ENCODE measurements at places on chromosomes 11 and 22.

DNA sequence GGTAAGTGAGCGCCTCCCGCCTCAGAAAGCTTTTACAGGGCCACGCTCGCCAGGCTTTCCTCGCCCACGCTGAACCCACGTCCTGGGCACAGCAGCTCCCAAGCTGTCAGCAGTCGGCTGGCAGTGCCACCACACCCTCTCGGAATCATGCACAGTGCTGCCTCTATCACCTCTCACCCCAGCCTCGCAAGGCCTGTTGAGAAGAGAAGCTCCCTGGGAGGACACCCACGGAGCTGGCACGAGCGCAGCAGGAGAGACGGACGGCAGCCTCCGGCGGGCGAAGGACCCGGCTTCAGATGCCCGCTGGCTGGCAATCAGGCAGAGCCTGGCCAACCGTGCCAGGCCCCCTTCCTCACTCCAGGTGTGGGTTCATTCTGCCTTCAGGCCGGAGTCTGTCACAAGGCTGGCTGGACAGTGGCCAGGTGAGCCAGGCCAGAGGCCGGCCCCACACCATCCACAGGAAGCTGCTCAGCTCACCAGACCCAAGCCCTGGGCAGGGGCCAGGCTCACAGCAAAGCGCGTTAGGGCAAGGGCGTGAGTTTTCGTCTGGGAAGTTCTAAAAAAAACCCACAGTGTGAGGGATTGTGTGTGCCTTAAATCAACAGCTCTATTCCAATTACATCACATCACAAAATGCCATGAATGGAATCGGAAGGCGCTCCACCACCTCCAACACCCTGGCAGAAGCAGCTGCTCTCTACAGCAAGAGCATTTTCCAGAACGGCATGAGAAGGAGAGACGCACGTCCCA lies 33.2 kb downstream of the TOLLIP start:
- H3K36me3 ChIP-seq = peaks cover 37% of the 10 kb centered on the region
- no peaks in the 10 kb centered on the region for H3K4me1 ChIP-seq
- H3K4me3 ChIP-seq = no peak overlapping the region
- no peak for ATAC-seq

DNA sequence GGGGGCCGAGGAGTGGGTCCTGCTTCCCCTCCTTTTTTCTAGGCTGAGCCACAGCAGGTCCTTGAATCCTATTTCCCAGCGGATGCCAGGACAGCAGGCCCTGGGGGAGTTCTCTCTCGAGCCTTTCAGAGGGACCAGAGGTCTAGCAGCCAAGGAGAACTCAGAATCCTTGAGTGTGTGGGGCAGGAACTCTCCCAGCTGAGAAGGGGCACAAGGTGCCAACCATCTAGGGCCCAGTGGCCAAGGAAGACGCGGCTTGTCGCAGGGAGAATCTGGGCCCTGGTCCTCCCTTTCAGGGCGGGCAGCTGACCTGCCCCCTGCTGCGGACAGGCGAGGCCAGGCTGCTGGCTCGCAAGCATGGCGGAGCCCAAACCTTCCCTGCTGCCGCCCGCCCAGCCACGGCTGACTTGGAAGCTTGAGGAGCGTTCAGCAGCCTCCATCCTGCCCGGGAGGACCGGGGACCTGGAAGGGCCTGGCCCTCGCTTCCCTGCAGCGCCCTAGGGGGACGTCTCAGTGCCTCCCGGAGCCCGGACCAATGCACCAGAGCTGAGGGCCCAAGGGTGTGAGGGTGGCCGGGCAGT lies 972 bp upstream of the TSSC4 start:
- H3K27me3 ChIP-seq = no peaks in the 10 kb centered on the region
- ATAC-seq = no peak
- peak overlapping the region; percentile 82 for H3K4me3 ChIP-seq
- H3K4me1 ChIP-seq = no peaks in the 10 kb centered on the region

- H3K27me3 ChIP-seq = peaks cover 36% of the 10 kb centered on the region
- no peak overlapping the region for H3K27ac ChIP-seq
- H3K36me3 ChIP-seq = no peaks in the 10 kb centered on the region
- no peak overlapping the region for H3K4me3 ChIP-seq
These were observed 19.8 kb upstream of the GLYATL2 start for GRCh38 chr11:58864335-58864734.

DNA sequence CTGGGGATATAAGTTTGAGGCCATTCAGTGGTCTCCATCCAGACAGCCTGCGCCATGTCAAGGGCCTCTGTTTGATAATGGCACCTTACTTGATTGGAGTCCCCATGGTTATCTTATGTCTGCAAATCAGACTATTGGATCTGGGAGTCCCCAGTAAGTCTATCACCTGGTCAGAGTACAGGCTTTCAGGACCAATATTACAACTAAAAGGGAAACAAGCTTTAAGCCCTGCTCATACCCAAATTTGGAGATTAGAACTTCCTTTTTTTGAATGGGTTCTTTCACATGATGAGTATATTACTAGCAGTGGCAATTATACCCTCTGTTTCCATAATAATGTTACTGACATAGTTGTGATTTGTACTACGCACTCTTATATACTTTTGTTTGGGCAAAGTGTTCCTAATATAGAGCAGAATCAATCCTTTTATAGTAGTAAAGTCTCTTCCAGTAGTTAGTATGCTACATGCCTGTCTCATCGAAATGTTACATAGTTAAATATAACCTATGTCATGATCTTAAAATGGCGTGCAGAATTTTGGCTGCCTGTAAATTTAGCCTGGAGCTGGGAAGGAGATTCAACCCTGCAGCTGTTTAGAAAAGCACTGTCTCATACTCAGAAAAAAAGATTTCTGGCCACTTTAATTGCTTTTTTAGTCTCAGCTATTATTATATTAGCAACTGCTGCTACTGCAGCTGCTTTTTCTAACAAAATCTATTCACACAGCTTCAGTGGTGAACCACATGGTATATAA lies 4.9 kb downstream of the MS4A15 start:
- H3K36me3 ChIP-seq = no peaks in the 10 kb centered on the region
- no peak overlapping the region for H3K4me3 ChIP-seq
- no peak overlapping the region for H3K27ac ChIP-seq
- no peak for ATAC-seq

- H3K4me3 ChIP-seq = no peak overlapping the region
- ATAC-seq = no peak
- H3K4me1 ChIP-seq = peaks cover 4% of the 10 kb centered on the region
- no peaks in the 10 kb centered on the region for H3K27me3 ChIP-seq
These were observed 80.9 kb downstream of the AASDHPPT start for GRCh38 chr11:106158406-106158805.

DNA sequence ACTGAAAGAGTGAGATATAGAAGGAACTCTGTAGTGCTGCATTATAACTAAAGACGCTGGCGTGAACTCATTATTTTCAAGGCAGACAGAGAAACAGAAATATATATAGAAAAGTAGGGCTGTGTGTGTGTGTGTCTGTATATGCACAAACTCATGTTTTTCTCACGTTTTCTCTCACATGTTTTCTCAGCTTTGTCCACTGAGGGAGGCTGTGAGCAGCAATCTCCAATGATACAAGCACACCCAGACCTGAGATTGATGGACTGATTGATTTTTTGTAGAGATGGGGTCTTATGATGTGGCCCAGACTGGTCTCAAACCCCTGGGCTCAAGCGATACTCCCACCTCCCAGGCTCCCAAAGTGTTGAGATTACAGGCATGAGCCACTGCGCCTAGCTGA lies 122.5 kb downstream of the SERGEF start:
- no peak overlapping the region for H3K4me3 ChIP-seq
- H3K4me1 ChIP-seq = no peaks in the 10 kb centered on the region
- H3K27ac ChIP-seq = no peak overlapping the region
- no peaks in the 10 kb centered on the region for H3K27me3 ChIP-seq
- no peak for ATAC-seq
- peaks cover 21% of the 10 kb centered on the region for H3K36me3 ChIP-seq

DNA sequence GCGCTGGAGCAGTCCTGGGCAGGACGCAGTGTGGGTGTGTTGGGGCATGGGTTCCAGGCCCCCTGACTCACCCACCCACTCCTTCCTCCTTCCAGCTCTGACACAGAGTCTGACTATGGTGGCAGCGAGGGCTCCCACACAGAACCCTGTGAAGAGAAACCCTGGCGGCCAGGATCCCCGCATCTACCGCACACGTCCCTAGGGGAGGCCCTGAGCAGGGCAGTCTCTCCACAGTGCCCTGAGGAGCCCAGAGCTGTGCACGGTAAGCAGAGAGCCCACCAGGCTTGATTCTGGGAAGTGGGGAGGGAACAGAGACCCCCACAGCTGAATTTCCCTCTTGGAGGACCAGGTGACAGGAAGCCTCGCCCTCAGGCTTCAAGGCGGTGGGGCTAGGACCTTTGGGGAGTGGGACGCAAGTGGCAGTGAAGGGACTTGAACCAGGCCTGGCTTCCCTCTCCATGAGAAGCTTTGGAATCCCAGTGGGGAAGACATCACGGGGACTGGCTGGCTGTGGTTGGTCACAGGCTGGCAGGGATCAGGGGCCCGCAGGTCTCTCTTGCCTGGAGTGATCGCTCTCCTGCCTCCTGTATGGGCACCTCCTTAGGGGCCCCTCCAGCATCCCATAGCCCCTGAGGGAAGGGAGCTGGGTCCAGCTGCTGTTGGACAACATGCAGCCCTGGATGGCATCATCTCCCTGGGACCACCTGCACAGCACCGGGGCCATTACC lies 96.4 kb upstream of the PARVA start:
- no peak overlapping the region for H3K4me3 ChIP-seq
- H3K27me3 ChIP-seq = no peaks in the 10 kb centered on the region
- H3K36me3 ChIP-seq = peaks cover 10% of the 10 kb centered on the region

DNA sequence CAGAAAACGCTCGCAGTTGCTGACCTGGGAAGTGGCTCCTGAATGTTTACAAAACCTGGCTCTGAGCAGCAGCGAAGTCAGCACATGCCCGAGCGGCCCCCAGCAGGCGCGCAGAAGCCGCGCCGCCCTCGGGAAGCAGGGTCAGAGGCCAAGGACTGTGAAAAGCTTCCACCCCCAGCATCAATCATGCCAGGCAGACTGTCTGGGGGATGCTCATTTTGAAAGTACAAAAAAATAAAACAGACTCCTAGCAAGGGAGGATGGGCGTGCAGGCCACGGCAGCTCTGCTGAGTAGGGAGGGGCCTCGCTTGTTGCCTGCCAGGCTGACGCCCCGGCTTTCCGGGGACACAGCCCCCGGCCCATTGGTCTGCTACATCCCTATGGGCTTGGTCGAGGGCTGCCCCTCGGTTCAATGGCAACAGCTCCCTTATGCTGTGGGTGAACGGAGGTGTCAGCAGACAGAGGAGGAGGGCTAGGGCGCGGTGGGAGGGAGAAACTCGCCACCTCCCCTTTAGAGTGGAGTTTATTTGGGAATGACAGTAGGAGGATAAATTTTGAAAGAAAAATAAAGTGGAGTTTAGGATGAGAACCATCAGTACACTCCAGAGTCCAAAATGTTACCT lies 37.7 kb upstream of the GNB1L start:
- no peaks in the 10 kb centered on the region for H3K36me3 ChIP-seq
- H3K4me1 ChIP-seq = peaks cover 12% of the 10 kb centered on the region
- H3K4me3 ChIP-seq = peak overlapping the region; percentile 87

DNA sequence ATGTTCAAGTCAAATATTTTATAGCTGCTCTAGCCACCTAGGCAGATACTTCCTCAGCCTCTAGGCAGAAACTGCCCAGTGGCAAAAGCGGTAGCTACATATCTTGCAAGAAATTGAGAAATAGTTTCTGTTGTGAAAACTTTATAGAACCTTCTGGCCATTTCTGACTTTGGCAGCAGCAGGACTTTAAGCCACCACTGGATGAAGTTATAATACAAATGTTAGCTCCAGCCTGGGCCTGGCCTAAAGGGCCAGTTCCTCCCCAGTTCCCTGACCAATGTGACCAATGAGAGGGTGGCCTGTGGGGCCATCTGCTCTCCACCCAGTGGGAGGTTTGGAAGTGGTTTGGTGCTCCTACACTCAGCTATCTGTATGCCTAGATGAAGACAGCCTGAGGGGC lies 254.0 kb upstream of the NARS2 start:
- H3K4me1 ChIP-seq = no peaks in the 10 kb centered on the region
- no peak for ATAC-seq
- no peaks in the 10 kb centered on the region for H3K36me3 ChIP-seq
- no peak overlapping the region for H3K4me3 ChIP-seq
- H3K27ac ChIP-seq = no peak overlapping the region
- peaks cover 7% of the 10 kb centered on the region for H3K27me3 ChIP-seq

GRCh38 chr11:95584180-95584579 lies 205.4 kb downstream of the FAM76B start:
- no peak overlapping the region for H3K4me3 ChIP-seq
- H3K36me3 ChIP-seq = no peaks in the 10 kb centered on the region
- no peak overlapping the region for H3K27ac ChIP-seq

GRCh38 chr11:16896729-16897469 lies 117.3 kb downstream of the PLEKHA7 start:
- peak overlapping the region; percentile 69 for H3K27ac ChIP-seq
- H3K27me3 ChIP-seq = no peaks in the 10 kb centered on the region
- H3K36me3 ChIP-seq = peaks cover 3% of the 10 kb centered on the region

- H3K4me3 ChIP-seq = no peak overlapping the region
- ATAC-seq = no peak
- no peaks in the 10 kb centered on the region for H3K36me3 ChIP-seq
- H3K27me3 ChIP-seq = peaks cover 7% of the 10 kb centered on the region
These were observed 32.5 kb upstream of the FZD4 start for GRCh38 chr11:86987679-86988078.

GRCh38 chr11:115636753-115637527 lies 132.7 kb upstream of the CADM1 start:
- no peak overlapping the region for H3K27ac ChIP-seq
- no peaks in the 10 kb centered on the region for H3K27me3 ChIP-seq
- no peak overlapping the region for H3K4me3 ChIP-seq

GRCh38 chr22:49278340-49278739 lies 549.3 kb downstream of the BRD1 start:
- H3K4me3 ChIP-seq = no peak overlapping the region
- no peak for ATAC-seq
- no peak overlapping the region for H3K27ac ChIP-seq
- no peaks in the 10 kb centered on the region for H3K36me3 ChIP-seq
- H3K27me3 ChIP-seq = peaks cover 28% of the 10 kb centered on the region

DNA sequence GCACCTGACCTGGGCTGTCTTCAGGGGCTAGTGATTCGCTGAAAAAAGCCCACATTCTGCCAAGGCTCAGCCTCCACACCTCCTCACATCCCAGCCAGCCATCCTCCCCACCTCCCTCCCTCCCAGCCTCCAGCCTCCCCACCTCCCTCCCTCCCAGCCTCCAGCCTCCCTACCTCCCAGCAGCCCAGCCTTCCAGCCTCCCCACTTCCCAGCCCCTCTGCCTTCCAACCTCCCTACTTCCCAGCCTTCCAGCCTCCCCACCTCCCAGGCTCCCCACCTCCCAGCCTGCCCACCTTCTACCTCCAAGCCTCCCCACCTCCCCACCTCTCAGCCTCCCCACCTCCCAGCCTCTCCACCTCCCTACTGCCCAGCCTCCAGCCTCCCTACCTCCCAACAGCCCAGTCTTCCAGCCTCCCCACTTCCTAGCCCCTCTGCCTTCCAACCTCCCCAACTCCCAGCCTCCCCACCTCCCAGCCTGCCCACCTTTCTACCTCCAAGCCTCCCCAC lies 33.7 kb upstream of the TH start:
- no peak overlapping the region for H3K4me3 ChIP-seq
- no peak overlapping the region for H3K27ac ChIP-seq
- no peaks in the 10 kb centered on the region for H3K36me3 ChIP-seq
- ATAC-seq = no peak
